ENCODE measurements at places on chromosomes 3 and 15.

- no peak for DNase-seq
Observed at GRCh38 chr15:70442616-70443321, 320.6 kb downstream of the UACA start.

- DNase-seq: no peak
Observed at GRCh38 chr3:177234121-177234520, 36.8 kb upstream of the TBL1XR1 start.

DNA sequence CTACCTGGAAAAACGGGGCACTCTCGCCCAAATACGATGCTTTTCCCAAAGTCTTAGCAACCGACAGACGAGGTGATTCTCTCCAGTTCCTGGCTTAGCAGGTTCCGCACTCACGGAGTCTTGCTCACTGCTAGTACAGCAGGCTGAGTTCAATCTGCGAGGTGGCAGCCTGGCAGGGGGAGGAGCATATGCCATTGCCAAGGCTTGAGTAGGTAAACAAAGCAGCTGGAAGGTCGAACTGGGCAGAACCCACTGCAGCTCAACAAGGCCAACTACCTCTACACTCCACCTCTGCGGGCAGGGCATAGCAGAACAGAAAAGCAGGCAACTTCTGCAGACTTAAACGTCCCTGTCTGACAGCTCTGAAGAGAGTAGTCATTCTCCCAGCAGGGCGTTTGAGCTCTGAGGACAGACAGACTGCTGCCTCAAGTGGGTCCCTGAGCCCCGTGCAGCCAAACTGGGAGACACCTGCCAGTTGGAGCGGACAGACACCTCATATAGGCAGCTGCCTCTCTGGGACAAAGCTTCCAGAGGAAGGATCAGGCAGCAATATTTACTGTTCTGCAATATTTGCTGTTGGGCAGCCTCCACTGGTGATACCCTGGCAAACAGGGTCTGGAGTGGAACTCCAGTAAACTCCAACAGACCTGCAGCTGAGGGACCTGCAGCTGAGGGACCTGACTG lies 73.4 kb upstream of the CADM2 start:
- DNase-seq: no peak

- DNase-seq: no peak
Observed at GRCh38 chr3:128379367-128380160, 87.1 kb downstream of the DNAJB8 start.

DNA sequence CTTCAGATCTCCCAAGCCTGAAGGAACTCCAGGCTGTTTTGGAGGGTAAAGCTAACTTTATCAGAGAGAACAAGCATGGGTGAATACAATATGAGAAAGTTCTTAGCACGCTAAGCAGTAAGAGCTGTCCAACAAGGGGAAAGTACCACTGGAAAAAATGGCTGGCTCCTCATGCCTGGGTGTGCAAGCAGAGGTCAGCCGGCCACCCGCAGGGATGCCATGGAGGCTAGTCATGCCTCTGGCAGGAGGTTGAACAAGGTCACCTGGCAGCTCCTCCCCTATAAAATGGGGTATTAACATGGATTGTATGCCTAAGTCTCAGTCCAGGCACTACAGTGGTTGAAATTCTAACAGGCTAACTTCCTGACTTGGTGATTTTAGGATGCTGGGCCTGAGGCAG lies 75.4 kb upstream of the SLC6A1 start:
- DNase-seq: no peak

- no peak for DNase-seq
Observed at GRCh38 chr3:40996382-40996781, 202.9 kb upstream of the CTNNB1 start.

GRCh38 chr3:98733053-98733811 lies 29.9 kb upstream of the ST3GAL6 start:
- DNase-seq: no peak

GRCh38 chr3:179421500-179421899 lies 29.8 kb downstream of the GNB4 start:
- DNase-seq: no peak

DNA sequence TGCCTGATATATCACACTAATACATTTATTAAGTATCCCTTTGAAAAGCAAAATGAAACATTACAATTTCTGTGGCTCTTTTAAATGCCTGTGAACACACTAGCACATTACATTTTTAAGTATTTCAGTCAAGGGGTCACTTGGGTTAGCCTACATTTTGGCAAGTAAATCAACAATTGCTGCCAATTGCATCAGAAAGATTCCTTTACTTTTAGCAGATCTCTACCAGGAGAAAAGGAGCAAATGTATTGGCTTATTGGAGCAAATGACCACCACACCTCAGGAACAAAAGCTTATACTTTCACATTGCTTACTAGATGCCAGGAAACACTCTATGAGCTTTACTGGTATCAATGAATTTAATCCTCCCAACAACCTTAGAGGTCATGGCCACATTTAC lies 947.1 kb downstream of the FHIT start:
- DNase-seq: no peak

DNA sequence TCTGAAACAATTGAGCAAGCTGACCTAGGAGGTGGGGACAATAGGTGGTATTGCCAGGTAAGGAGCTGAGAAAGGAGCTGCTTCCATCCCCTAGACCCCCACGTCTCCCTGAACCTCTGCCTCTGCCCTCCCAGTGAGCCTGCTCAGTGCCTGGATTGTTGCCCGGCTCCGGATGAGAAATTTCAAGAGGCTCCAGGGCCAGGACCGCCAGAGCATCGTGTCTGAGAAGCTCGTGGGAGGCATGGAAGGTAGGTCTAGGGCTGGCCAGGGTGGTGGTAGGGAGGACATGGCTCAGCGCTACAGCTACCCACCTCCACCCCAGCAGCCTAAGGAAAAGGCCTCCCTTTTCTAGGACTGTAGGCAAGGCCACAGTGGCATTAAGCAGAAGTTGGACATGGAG lies 13.3 kb downstream of the DUOX1 start:
- no peak for DNase-seq

- no peak for DNase-seq
Observed at GRCh38 chr3:26438325-26438940, 184.1 kb upstream of the LRRC3B start.

DNA sequence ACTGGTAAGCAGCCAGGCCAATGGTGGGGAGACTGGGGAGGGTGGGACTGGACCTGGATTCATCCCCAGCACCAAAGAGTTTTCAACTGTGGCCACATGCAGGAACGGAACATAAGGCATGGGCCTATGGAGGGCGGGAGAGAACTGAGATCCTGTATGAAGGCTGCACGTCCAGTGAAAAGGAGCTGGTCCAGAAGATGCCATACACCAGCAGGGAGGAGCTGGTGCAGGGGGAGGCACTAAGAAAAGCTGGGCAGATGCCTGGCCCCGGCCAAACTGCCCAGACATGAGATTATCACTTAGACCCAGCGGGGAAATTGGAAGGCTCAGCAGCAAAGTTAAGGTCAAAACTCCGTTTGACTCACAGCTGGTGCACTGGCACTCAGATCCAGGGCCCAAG lies 58.1 kb upstream of the MCF2L2 start:
- DNase-seq: no peak

DNA sequence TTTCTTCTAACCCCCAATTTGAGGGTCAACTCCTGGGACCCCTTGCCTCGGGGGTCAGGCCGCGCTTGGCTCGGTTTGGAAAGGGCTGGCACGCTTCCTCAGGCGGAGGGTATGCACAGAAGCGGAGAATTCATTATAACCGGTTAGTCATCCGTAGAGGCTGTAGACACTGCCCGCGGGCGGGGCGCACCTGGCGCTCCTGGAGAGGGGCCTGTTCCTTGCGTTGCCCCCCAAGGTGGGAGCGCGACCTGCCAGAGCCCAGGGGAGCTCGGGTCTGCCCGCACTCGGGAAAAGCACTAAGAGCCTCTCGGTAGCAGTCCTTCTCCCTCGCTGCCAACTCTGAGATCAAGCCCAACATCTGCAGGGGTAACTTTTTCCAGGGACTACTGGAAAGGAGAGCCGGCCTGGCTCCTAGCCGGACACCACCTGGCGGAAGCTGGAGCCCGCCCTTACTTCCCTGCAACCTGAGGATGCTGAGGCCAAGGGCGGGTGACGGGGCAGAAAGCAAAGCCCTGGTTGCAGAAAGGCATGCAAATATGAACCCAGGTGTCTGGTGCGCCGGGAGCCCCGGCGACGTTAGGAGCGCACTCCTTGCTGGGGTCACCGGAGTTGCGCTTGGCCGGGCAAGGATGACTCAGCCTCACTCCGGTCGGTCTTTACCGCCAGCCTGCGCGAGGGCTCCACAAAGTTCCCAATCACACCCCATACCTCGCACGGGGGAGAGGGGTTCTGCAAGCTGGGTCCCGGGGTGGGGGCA lies 1.5 kb upstream of the CACNA2D3 start:
- no peak for DNase-seq

- DNase-seq: no peak
Observed at GRCh38 chr3:174620855-174621472, 238.2 kb upstream of the NAALADL2 start.

- no peak for DNase-seq
Observed at GRCh38 chr15:87135109-87135508, 1055.4 kb downstream of the AGBL1 start.

DNA sequence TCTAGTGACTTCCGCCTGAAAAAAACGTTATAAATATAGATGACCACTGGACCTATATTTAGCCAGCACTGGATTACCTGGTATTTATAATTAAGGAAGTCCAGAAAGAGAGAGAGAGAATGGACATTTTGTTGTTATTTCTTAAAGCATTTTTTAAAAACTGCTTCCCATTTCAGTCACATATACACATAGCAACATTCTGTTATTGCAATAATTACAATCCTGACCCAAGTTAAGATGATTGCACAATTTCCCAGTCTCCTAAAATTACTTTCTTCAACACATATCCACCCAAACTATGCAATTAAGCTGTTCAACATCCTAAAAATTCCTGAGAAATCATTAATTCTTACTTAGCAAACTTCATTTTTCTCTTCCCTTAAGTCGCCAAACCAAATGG lies 37.7 kb downstream of the PCSK6 start:
- no peak for DNase-seq

DNA sequence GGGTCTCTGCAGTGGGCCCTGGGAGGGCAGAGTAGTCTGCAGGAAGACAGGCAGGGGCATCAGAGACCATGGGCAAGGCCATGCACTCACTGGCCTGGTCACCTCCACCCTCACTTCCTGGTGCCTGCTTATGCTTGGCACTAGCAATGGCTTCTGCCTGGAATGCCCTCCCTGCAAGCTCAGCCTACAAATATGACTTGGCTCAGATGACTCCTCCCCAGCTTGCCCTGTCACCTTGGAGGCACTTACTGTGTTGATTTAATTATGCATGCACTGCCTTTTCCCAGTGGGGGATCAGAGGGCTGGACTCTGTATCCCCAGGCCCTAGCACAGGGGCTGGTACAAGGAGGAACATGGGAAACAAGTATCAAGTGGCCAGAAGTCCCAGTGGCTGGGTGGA lies 7.8 kb downstream of the C3orf18 start:
- DNase-seq: no peak

- DNase-seq: no peak
Observed at GRCh38 chr15:60538129-60538528, 59.2 kb upstream of the ICE2 start.

DNA sequence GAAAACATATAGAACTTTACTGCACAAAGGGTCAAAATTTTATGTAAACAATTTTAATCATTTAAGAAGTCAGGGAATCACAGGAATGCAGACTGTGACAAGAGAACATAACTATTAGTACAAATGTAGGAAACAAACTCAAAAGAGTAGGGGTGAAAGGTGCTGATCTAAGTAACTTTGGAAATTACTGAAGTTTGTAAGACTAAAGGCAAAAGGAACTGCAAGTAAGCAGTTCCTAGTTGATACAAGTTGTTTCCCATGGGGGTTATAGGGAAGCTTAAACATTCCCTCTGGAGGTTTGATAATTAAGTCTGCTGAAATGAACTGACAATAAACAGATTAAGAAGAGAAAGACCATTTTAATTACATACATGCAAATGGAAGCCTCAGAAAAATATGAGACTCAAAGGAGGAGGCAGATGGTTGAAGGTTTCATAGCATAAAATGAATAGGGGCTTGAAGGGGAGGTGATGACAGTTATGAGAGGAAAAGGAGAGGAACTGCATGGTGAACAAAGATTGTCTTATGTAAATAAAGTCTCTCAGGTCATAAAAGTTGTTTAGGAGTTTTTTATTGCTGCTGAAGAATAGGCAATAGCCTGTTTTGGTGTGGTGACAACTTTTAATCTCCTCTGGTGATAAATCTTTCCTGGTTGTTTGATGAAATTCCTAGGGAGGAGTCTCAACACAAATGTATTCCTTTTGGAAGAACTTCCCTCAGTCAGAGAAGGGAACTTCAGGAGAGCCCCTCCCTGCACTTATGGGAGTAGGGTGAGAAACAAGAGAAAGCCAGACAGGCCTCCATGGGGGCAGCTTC lies 17.1 kb downstream of the SETMAR start:
- DNase-seq: no peak

DNA sequence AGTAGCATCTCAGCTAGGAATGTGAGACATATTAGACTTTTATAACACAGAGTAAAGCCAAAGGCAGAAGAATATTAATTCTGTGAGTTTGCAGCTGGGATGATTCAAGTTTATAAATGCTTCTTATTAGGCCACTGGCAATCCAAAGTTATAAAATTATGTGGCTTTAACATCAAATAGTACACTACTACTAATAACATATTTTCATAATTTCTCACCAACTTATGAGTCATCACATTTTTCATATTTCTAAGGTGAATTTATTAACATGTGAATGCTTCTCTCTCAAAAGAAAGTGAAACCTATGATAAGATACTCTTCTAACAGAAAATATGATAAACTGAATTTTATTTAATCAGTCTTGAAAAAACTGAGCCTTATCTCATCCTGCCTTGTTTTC lies 1348.2 kb upstream of the ALCAM start:
- DNase-seq: no peak

GRCh38 chr3:53139906-53140846 lies 9.9 kb upstream of the RFT1 start:
- DNase-seq: no peak

DNA sequence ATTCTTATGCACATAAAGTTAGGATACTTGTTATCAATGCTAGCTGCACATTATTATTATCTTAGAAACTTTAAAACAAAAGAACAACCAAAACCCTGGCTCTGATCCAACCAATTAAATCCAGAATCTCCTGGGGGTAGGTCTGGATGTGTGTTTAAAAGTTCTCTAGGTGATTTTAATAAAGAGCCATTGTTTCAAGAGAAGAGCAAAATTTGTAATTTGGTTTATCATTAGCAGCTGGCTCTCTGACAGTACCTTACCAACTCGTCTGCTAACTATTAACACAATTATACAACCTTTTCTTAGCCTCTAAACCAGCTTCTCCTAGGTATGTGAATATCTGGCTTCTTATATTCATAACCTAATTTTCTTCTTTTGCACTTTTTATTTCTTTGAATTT lies 68.9 kb downstream of the IFT80 start:
- DNase-seq: no peak

DNA sequence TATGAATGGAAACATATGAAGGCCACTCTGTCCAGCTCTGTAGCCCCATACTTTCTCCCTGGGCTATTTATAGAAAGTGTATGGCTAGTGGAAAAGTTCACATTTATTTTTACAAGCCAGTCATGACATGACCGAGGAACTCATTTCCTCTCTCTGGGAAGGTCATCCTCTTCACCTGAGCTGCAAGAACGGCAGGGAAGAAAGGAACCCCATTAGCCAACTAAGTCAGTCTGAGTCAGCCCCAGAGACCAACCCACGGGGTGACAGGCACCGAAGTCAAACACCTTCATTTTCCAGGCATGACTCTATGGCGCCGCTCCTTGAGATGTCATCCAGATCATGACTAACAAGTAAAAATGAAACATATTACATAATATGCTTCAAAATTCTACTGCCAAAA lies 4.8 kb downstream of the PAQR9 start:
- no peak for DNase-seq

- DNase-seq: no peak
Observed at GRCh38 chr15:97072545-97072944, 742.0 kb downstream of the NR2F2 start.

All from T-helper 1 cell (primary cell).